ENCODE measurements at places on chromosomes 4 and X.
A peak's percentile ranks its signal among the peaks of the same experiment; 100 is the strongest.

GRCh38 chrX:120559804-120560203 lies 958 bp downstream of the CUL4B start:
- no peak for DNase-seq

- DNase-seq = no peak
Measured at GRCh38 chr4:53889326-53890055, 174.9 kb downstream of the CHIC2 start.

- DNase-seq = no peak
Measured at GRCh38 chrX:131441033-131441432, 102.8 kb upstream of the OR13H1 start.

GRCh38 chr4:88457307-88458103 lies 586 bp downstream of the HERC5 start:
- peak; percentile 6 for DNase-seq

DNA sequence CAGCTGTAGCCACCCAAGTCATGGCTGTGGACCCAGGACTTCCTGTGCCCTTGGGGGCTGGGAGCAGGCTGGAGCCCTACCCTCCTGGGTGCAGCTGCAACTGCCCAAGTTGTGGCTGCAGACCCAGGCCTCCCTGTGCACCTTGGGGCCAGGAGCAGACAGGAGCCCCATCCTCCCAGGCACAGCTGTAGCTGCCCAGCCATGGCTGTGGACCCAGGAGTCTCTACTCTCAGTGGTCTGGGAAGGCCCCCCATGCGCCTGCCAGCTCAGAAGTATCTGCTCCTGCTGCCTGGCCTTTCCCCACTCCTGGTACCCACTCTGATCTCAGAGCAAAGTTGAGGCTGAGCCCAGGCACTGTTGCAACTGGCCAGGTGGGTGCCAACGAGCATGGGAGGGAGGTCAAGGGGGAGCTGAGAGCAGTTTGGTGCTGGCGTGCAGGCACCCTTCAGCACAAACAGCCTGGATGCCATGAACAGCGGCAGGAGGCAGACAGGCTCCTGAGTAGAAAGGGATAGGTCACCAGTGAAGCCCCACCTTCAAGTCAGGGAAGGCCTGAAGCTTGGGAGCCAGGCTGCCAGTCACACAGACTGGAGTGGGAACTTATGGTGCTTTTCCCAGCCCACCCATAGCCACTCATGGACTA lies 21.5 kb downstream of the PRRG1 start:
- no peak for DNase-seq

DNA sequence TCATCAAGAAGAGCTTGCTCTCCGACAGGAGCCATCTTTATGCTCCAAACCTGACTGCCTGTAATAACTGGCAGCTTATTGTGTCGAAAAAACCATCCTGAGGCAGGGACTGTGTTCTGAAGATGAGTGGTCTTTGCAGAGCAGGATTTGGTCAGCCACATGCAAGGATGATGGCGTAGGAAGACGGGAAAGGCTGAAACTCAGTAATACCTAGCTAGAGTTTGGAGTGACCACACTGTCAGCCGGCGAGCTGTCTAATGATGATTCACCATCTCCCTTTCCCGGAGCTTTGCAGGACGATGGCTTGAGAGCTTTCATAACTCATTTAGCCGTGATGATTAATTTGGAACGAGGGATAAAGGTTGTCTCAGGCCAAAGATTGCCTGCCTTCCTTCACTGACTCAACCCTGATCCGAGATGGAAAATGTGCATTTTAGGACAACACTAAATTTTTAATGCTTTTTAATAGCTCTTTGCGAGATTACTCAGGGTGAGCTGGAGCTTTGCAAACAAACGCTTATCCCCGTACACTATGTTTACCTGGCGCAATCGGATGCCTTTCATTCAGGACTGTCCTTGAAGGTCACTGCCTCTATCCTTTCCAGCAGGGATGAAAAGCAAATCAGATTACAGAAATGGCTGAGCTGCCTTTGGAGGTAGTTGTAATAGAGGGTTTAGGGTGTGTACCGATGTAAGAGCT lies 288.5 kb downstream of the ASMT start:
- DNase-seq = no peak

DNA sequence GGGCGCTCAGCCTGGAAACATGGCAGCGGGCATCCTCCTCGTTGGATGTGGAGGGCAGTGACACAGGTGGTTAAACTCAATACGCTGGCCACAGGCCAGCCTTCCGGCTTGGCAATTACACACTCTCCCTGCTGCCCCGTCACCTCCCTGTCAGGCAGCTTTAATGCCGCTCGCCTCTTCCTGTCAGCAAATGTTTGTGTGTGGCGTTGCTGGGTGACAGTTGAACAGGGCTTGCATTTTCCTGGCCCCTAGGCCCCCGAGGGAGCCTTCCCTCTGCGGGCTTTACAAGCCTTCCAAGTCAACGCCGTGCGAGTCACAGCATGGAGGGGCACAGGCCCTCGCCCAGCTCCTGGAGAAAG lies 620.0 kb downstream of the BCOR start:
- DNase-seq = no peak

GRCh38 chrX:45954026-45954425 lies 591.2 kb downstream of the ZNF674 start:
- no peak for DNase-seq

- DNase-seq = no peak
Measured at GRCh38 chrX:1477801-1478458, 25.2 kb upstream of the ASMTL start.

DNA sequence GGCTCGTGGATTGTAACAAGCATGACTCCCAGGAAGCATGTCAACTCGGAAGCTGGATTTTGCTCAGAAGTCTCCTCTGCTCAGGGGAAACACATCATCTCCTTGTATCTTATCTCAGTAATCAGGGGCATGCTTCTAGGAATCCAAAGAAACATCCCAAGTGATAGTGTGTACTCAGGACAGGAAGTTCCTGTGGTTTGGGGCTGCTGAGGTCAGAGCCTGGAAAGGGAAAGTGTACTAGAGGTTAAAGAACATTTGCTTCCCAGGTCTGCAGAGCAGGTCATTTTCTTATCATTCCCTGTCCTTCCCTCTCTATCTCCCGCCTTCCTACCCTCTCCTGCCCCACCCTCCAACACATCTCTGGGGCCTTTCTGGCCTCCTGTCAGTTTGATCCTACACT lies 38.8 kb downstream of the SLC34A2 start:
- no peak for DNase-seq

DNA sequence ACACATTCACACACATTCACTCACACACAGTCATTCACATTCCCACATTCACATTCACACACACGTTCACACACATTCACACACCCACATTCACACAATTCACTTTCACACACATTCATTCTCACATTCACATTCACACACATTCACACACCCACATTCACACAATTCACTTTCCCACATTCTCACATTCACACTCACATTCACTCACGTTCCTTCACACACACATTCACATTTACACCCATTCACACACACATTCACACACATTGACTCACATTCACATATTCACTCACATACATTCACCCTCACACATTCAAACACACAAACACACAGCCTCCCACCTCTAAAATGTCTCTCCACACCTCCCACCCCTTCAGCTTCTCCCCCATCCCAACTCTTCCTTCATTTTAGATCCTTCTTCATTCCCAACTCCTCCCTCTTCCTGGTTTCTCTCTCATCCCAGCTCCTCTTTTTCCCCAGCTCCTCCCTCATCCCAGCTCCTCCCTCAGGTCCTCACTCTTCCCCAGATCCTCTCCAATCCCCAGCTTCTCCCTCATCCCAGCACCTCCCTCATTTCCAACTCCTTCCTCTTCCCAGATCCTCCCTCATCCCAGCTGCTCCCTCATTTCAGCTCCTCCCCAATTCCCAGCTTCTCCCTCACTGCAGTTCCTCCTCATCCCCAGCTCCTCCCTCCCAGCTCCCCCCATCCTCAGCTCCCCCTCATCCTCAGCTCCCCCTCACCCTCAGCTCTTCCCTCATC lies 111.0 kb downstream of the FAM53A start:
- DNase-seq = no peak

GRCh38 chrX:117840645-117841044 lies 276.0 kb downstream of the KLHL13 start:
- DNase-seq = no peak

DNA sequence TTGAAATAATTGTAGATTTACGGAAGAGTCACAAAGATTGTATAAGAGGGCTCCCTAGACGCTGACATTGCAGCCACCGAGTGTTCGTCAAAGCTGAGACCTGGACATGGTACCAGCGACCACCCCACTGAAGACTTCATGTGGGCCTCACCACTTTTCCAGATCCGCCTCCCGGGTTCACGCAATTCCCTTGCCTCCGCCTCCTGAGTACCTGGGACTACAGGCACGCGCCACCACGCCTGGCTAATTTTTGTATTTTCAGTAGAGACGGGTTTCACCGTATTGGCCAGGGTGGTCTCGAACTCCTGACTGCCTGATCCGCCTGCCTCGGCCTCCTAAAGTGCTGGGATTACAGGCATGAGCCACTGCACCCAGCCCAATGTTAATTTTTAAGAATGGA lies 29.7 kb downstream of the CPLX1 start:
- no peak for DNase-seq

- no peak for DNase-seq
Measured at GRCh38 chr4:144185086-144185485, 44.6 kb upstream of the GYPA start.

DNA sequence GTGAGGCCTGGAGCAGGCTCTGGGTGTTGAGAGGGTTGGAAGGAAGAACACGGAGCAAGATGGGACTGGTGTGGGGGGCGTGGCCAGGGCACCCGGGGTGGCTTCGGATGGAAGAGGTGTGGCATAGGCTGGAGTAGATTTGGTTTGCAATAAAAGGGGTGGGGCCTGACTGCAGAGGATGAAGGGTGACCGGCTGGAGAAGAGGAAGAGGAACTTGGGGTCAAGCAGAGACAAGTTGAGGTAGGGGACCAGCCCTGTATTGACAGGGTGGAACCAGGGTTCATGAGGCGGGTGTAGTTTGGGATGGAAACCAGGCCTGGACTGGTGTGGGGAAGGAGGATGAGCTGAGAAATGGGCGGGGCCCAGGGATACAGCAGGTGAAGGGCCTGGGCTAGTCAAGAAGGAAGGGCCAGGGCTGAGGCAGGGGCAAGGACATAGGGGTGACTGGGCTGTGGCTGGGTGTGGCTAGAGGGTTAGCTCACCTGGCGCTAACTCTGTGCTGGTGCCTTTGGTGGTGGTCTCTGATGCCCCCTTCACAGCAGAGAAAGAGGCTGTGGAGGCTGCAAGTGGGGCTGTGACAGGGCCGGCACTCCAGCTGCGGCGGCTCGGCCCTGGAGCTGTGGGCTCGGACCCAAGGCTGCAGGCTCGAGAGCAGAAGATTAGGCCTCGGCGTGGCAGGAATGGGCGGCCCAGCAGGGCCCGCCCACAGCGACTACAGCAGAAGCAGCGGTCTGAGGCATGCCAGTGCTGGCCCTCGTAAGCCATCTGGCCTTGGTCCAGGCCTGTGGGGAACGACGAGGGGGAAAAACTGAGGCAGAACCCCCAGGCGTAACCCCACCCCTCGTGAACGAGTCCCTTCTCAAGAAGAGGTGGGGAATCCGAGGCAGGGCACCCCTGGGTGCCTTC lies 5.0 kb downstream of the PLP2 start:
- DNase-seq = no peak

- no peak for DNase-seq
Measured at GRCh38 chrX:48278958-48279357, 23.8 kb downstream of the SSX1 start.

DNA sequence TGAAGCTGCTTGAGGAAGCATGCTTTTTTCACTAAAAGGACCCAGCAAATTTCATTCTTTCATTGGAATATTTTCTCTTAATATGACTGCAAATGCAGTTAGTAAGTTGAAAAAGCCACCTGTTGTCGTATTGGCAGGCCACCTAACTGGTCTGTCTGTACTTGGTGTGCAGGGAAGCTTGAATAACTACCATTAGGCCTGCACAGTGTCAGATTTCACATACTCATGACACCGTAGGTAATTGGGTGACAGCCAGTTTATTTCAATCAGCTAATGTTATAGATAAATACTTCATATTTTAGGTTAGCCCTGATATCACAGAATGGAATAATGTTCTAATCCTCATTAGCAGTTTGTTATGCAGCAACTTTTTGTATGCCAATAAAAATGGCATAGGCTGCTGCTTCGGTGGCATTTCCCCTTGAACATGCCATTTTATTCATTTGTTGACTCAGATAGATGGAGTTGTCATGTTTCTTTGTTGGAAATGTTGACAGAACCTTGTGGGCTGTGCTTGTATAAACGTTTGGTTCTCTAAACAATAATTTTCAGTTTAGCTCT lies 173.7 kb downstream of the RPA4 start:
- no peak for DNase-seq

DNA sequence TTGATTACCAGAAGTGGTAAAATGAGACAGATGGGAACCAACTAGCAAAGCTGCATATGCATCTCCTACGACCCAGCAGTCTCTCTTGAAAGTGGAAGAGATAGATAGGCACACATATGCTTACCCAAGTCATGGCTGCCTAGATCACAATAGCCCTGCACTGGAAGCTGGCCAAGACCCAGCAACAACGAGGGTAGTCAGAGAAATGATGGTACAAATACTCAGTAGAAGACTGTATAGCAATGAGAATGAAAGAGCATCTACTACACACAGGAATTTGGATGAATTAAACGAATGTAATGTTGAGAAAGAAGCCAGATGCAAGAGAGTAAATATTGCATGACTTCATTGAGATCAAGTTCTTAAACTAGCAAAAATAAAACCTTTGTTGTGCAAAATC lies 100.3 kb upstream of the FAT1 start:
- DNase-seq = no peak

GRCh38 chr4:112361181-112361791 lies 64.1 kb downstream of the ALPK1 start:
- DNase-seq = no peak

DNA sequence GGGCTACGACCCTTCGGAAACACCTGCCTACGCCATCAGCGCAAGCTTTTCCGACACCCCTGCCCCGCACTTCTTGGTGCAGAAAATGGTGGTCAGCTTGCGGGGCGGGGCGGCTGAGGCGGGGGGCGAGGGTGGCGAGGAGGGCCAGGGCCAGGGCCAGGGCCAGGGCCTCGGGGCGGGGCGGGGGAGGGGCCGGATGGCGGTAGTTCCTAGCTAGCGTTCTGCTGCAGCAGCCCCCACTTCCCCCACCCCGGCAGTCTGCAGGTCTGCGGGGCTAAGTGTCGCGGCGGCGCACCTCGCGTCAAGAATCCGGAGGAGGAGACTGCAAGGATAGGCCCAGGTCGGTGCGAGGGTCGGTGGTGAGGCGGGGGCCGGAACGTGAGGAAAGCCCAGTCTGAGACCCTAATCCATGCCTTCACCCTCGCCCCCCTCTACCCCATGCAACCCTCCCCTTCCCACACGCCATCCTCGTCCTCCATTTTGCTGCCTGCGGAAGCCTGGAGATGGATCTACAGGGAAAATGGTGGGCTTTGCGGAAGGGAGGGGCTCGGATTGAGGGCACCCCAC lies 600 bp downstream of the BEX4 start:
- peak; percentile 17 for DNase-seq

- DNase-seq = no peak
Measured at GRCh38 chrX:122572461-122572860, 611.6 kb upstream of the GRIA3 start.

DNA sequence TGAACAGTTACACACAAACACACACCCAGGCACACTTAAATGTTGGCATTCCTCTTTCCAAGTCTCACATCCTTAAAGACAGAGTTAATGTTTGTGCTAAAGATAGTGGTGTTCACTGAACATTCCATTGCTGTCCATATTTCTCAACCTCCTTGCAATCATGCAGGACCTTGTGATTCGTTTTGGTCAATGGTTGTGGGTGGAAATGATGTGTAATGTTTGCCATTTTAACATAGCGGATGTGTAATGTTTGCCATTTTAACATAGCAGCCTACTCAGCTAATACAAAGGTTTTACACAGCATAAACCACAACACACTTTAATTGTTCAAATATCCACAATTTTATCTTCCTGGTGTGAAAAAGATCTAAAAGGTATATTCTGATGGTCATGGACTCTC lies 93.9 kb downstream of the CEP44 start:
- no peak for DNase-seq

Measured in stimulated activated CD4-positive, alpha-beta T cell treated with anti-CD3 and anti-CD28 coated beads, Interleukin-1b, Interleukin-23, amount 100 ng/mL, for 4 hours (primary cell).